ENCODE measurements at places on chromosomes 6 and 20. TPM values are rescaled to one million over a fixed set of nuclear protein-coding genes. Genes with fewer than 3 reads are reported as not detected.

Gene RUNX2
- 18.3 TPM for total RNA-seq

DNA sequence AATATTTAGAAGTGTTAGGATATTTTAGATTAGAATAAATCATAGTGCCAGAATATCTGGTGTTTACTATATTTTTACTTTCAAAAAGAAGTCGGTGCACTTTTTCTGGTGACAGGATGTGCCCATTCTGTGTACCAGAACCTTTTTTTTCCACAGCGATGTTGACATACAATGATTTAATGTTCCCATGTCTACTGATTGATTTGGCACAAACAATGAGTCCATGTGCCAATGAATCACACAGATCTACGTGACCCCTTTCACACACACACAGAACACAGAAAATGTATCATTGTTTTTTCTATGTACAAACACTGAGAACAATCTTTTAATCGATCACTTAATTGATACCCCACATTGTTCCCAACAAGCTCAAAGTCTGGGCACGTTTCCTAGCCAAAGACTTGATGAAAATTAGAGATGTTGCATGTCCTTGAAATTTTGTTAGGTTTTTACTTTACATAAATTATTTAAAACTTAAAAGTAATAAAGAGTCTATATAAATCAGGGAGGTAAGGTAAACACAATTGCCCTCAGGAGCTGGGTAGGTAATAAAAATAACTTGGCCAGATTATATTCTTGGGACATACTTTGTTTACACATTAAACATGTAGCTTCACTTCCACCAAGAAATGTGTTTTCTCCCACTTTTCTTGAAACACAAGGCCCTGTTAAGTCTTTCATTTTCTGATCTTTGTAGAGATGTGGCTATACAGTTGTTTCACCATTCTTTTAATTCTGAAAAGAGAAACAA is 36.4 kb upstream of the SOX4 start:
- DNase-seq, result no peak

Gene MAK
- total RNA-seq, result 0.47 TPM

Gene SF3B5
- total RNA-seq, result 217 TPM

GRCh38 chr6:164049517-164049988 is 635.0 kb downstream of the QKI start:
- DNase-seq, result no peak

Gene ZNF165
- total RNA-seq, result 0.47 TPM

Gene OXT
- not detected for total RNA-seq

DNA sequence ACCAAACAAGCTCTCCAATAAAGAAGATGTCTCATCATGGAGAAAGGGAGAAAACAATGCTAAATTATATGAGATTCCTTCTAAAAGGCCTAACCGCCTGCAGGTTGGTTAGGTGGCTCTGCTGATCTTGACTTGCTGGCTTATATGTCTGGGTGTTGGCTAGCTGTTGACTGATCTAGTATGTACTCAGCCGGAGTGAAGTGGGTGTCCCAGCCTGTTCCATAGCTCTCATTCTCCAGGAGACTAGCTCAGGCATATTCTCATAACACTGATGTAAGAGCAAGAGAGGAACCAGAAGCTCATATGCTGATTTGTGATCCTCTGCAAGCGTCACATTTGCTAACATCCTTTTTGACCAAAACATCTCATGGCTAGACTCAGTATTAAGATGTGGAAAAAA is 473.0 kb downstream of the BMP2 start:
- no peak for DNase-seq

GRCh38 chr20:31523361-31524283 is 9.4 kb downstream of the HM13 start:
- DNase-seq, result no peak

DNA sequence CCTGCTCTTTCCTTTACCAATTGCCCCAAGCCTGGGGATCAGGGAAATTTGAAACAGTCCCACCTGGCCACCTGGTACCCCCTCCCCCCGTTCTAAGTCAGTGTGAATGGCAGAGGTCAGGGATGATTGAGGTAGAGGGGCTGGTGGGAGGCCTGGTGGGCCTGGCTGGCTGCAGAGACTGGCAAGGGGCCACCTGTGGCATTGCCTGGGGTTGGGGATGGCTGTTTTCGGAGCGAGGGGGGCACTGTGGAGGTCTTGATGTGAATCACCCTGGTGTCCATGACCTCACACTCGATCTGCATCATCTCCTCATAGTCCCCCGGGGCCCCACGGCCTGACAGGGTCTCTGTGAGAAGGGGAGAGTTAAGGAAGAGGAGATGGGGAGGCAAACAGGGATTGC is 6.5 kb upstream of the TNXB start:
- DNase-seq, result no peak

Gene PKIB
- total RNA-seq, result not detected

Data from activated CD4-positive, alpha-beta T cell treated with anti-CD3 and anti-CD28 coated beads, Interleukin-2, amount 10 ng/mL, durations not matched to agents 24 days and 14 days (primary cell).